ENCODE measurements at places on chromosomes 16 and 17.

- DNase-seq, result no peak
Measured at GRCh38 chr17:19361326-19361725, 1.2 kb downstream of the B9D1 start.

GRCh38 chr17:39753514-39754160, 15.9 kb downstream of the GRB7 start:
- peak; percentile 91 for DNase-seq

GRCh38 chr16:66741169-66741900, 10.1 kb downstream of the DYNC1LI2 start:
- no peak for DNase-seq

- DNase-seq, result no peak
Measured at GRCh38 chr17:11668618-11669017, 70.3 kb downstream of the DNAH9 start.

GRCh38 chr17:4527134-4527533, 28.1 kb downstream of the MYBBP1A start:
- no peak for DNase-seq

DNA sequence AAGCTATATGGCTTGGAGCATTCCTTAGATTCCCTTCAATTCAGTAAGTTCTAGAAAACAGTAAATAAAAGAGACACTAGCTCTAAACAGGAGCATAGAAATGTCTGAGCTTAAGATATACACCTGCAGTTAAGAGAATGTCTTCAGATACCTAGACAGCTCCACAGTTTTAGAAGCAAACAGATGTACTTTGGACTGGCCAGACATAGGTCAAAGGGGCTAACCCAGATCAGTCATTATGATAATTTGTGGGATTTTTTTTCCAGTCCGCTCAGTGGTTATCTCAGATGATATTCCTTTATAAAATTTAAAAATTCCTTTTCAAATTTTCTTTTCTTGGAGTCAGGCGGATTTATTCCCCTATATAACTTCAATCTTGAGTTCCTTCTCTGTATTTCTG, 65.8 kb upstream of the RASL10B start:
- no peak for DNase-seq

DNA sequence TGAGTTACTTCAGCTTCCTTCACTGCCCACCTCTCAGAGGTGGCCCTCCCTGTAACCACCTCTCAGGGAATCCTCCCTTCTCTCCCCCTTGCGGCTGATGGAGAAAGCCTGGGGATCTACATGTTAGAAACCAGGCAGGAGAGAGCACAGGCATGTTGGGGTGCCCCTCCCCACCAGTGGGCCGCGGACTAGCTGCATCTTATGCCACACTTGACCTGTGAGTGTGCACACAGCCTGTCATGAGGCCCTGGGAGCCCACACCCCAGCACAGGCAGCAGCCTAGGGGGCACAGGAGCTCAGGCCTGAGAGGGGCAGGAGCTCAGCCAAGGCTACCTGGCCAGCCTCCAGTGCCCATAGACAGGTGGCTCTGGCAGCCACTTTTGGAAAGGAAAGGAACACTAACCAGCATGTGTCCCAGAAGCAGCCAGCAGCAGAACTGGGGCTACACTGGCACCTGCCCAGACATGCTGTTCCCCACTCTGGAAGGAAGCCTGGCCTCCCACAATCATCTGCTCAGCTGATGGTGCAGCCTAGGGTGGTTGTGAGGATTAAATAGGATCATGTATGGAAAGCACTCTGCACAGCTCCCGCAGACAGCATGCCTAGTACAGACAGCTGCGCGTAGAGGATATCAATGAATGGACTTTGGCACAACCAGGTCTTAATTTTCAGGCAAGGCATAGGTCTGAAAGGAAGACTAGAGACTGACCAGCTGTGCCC, 60.5 kb downstream of the TMEM132E start:
- DNase-seq, result no peak

DNA sequence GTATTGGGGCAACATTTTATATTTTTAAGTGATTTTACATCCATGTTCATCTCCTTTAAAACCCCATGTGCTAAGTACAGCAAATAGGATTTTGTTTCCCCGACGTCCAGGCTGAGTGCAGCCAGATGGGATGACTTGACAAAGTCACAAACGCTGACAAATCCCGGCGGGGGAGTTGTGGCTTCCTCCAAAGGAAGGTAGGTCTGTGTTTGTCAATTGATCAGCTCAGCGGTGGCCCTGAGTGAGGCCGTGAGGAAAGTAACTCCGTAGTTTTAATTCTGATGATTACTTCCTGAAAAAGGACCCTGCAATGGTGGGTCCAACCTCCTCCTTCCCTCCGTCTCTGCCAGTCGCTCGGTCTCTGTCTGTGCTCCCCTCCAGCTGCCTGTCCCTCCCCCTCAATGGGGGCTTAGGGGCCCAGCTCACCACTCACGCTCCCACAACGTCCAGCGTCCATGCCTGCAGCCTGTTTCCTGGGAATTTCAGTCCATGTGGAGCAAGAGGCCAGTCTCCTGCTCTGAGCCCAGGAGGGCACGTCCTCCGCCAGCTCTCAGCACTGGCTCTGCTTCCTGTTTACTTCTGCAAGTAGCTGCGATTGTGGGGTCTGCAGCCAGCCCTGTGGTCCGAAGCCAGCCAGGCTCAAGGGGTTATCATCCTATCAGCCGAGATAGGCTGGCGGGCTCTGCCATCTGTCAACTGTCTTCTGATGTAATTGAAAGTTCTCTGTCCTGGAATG, 209.4 kb upstream of the FOXF1 start:
- DNase-seq, result no peak

DNA sequence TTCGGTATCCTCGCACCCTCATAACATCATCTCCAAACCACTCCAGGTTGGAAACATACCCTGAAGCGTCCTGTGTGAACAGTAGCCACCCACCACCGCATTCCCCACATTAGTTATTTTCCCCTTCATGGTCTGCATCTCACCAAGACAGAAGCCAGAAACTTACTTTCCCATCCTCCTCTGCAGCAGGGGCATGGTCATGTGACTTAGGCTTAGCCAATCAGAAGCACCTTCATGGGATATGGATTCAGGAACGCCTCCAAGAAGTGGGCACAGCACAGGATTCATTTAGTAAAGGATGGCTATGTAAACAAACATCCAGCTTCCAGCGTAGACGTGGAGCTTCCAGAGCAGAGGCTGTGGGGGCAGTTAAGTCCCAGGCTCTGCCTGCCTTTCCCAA, 130.3 kb downstream of the AXIN2 start:
- DNase-seq, result no peak

GRCh38 chr17:19414396-19415280, 3.6 kb downstream of the RNF112 start:
- no peak for DNase-seq

DNA sequence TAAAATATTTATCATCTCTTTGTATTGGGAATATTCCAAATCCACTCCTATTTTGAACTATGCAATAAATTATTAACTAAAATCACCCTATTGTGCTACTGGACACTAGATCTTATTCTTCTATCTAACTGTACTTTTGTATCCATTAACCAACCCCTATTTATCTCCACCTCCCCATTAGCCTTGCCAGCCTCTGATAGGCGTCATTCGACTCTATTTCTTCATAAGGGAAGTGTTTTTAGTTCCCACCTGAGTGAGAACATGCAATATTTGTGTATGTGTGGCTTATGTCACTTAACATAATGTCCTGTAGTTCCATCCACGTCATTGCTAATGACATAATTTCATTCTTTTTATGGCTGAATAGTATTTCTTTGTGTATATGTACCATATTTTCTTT, 23.9 kb downstream of the TMEM186 start:
- DNase-seq, result no peak

- DNase-seq, result no peak
Measured at GRCh38 chr16:17125671-17126070, 345.1 kb downstream of the XYLT1 start.

- no peak for DNase-seq
Measured at GRCh38 chr16:50535506-50536257, 12.5 kb upstream of the NKD1 start.

GRCh38 chr16:26493751-26494150, 573.0 kb upstream of the C16orf82 start:
- no peak for DNase-seq

DNA sequence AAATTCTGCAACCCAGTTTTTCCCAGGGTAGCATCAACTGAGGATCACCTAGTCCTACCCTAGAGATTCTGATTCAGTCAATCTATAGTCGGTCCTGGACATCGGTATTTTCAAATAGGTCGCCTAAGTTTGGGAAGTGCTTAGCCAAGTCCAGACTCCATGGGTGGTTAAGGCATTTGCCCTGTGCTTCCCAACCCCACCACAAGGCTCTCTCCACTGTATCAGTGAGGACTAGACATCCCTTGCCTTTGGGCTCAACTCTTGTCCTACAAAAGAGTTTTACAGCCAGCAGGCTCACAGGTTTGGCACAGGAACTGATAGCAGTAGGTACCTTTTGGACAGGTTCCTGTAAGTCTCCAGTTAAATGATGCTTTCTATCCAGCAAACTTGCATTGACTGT, 13.8 kb downstream of the HYDIN start:
- DNase-seq, result no peak

DNA sequence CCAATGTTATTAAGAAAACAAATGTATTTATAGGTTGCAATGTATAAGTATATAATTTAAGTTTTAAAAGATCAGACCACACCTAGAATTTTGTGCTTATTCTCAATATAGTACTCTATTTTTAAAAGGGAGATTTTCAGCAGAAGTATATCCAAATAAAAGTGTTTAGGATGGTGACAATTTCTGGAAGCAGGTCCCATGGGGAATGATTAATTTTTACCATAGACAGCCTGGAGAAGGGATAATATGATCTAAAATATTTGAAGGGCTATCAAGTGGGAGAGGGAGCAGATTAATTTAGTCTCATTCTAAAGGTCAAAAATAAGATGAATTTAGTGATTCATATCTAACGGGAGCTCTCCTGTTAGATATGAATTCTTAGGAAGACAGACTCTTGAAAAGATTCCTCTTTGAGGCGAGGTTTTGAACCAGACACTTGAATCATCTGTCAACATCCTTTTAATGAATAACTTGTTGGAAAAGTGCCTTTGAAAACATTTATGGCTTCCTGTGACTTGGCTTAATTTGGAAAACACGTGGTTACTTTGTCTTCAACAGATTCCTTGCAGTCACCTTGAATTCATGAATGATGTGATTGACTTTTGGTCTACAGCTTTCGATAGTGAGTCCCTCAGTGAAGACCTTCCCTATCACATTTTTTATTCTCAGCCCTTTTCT, 29.3 kb upstream of the SMIM36 start:
- DNase-seq, result no peak

GRCh38 chr17:59521465-59522126, 43.8 kb upstream of the DHX40 start:
- peak; percentile 81 for DNase-seq

GRCh38 chr17:62778990-62779681, 29.0 kb downstream of the MARCHF10 start:
- DNase-seq, result no peak

GRCh38 chr17:65115839-65116238, 21.3 kb upstream of the RGS9 start:
- DNase-seq, result no peak

DNA sequence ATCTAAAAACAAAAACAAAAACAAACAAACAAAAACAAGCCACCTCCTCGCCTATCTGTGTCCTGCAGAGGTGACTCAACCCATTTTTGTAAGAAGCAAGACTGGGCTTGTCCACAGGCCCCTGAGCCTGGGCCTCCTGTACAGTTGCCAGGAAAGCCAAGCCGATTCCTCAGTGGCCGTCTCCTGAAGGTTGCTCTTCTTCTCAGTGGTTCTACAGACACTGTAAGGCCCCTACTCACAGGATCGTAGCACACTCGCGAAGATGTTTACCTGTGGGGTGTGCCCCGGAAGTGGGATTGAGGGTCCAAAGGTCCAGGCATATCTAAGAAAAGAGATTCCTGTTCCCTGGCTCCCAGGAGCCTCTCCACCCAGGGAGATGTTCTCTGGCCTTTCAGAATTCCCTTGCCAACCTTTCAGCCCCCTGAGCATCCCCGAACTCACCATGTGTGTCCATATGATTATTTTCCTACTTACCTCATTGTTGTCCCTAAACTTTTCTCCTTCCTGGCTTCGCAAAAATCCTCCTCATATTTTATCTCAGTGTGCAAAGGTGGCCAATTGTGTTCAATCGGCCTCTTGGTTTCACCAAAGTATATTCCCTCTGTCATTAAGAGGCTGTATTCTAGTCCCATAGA, 7.5 kb upstream of the CES3 start:
- no peak for DNase-seq

- no peak for DNase-seq
Measured at GRCh38 chr16:68252383-68252782, 7.2 kb downstream of the PLA2G15 start.

- DNase-seq, result no peak
Measured at GRCh38 chr16:27929818-27930217, 133.7 kb downstream of the GSG1L start.

GRCh38 chr16:12459391-12460063, 344.2 kb downstream of the CPPED1 start:
- DNase-seq, result no peak

GRCh38 chr17:70074236-70074830, 692 bp upstream of the KCNJ16 start:
- no peak for DNase-seq

DNA sequence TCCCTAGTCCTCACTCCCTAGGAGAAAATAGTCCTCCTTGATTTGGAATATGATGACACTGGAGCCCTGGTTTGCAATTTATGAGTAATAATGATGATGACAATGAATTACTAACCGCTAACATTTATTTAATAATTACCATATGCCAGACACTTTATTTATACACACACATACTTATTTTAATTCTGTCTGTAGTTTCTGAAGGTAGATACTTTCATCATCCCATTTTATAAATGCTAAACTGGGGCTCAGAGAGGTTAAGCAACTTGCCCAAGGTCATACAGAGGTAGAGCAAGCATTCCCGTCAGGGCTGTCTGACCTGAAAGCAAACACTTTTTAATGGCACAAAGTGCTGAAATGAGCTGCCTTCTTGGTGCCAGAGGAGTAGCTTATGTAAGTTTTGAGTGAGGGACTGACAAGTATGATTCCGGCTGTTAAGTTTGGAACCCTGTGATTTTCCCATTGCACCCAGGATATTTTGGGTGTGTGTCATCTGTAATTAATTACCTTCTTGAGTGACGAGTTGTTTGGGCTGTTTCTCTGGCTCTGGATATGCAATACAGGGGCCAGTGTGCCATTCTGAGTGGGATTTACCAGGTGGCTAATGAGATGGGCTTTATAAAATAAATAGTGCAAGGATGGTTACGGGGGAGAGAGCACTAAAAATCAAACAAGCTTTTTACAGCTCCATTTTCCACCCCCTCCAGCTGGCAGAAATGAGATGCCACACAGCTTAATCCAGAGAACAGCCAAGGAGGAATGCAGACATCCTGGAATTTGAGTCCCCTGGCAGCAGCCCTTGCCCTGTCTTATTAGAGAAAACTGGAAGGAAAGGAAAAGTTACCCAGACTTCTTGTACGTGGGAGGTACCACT, 211.8 kb downstream of the SNX29 start:
- no peak for DNase-seq

DNA sequence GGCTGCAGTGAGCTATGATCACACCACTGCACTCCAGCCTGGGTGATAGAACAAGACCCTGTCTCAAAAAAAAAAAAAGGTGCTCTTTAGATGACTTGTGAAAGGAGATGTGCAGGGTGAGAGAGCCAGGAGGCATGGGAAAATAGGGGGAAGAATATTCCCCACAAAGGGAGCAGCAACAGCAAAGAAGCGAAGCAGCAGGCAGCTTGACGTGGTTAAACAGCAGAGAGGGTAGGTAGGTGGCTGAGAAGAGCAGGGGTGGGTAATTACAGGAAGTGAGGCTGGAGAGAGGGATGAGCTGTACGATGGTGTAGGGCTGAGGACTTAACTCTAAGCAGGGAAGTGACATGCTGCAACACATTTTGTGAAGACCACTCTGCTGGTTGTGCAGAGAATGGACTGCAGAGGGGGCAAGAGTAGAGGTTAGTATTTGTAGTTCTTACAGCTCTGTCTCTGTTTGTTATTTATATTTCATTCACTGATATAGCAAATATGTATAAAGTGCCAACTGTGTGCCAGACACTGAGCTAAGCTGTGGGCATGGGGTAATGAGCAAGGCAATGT, 1.6 kb downstream of the HEATR3 start:
- DNase-seq, result no peak
